ENCODE measurements at places on chromosomes 3 and 15. TPM values are rescaled to one million over a fixed set of nuclear protein-coding genes. Genes with fewer than 3 reads are reported as not detected.

The CCDC32 gene
- total RNA-seq: 13.9 TPM

The ARL8B gene
- 50.1 TPM for total RNA-seq

The C15orf62 gene
- 0.24 TPM for total RNA-seq

- H3K27ac ChIP-seq: no peak overlapping the region
- peak; percentile 34 for DNase-seq
- H3K4me1 ChIP-seq: no peaks in the 10 kb centered on the region
- no peaks in the 10 kb centered on the region for H3K36me3 ChIP-seq
- H3K27me3 ChIP-seq: no peaks in the 10 kb centered on the region
These were observed 48.4 kb upstream of the IP6K2 start for GRCh38 chr3:48765376-48765775.

DNA sequence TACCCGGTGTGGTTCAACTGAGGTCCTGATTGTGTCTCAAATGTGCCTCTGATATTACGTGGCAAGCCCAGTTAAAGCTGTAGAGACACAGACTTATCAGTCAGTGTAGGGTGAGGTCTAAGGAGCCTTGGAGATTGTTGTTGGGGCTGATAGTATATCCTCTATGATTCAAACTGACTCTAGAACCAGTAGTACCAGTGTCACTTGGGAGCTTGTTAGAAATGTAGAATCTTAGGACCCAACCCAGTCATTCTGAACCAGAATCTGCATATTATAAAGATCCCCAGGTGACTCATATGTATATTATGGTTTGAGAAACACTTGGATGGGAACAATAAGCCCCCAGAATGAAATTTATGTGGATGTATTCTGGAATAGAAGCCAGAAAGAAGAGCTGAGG, 83.5 kb downstream of the PIK3R4 start:
- no peak overlapping the region for H3K4me3 ChIP-seq
- H3K36me3 ChIP-seq: no peaks in the 10 kb centered on the region
- no peaks in the 10 kb centered on the region for H3K27me3 ChIP-seq
- no peak for DNase-seq
- no peak overlapping the region for H3K27ac ChIP-seq
- H3K4me1 ChIP-seq: no peaks in the 10 kb centered on the region

DNA sequence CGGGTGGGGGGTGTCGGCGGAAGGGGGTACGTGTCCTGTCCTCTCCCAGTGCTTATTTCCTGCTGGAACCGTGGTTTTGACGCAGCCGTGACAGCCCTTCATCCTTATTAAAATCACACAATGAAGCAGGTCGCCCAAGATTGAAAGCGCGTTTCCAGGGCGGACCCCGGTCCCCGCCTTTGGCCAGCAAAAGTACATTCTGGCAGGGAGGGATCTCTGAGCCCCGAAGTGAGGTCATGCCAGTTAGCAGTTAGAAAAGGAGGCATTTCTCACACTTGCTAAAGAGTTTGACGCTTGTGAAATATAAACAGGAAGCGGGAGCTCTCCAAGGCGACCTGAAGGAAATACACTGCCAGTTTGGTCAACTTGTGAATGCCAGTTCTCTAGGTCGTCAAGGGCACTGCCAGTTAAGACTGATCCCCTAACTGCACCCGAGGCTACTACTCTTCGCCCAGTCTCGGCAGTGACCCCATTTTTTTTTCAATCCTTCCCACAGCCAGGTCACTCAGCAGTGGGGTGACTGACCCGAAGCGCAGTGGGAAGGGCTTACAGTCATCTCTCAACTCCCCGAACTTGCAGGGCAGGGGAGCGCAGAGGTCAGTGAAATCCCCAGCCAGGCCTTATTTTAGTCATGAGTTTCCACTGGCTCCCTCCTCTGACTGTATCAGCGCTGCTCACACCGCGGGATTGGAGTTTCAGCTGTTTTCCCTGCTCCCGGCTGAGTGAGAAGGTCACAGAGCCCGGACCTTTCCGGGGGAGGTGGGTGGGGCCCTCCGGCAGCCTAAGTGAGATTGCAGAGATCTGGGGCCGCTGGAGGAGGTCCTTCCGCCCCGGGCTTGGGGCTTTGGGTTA, 2.0 kb upstream of the BHLHE40 start:
- H3K27me3 ChIP-seq: no peaks in the 10 kb centered on the region
- DNase-seq: peak; percentile 91
- H3K4me1 ChIP-seq: peaks cover 17% of the 10 kb centered on the region
- H3K36me3 ChIP-seq: no peaks in the 10 kb centered on the region
- H3K4me3 ChIP-seq: peak overlapping the region; percentile 77

DNA sequence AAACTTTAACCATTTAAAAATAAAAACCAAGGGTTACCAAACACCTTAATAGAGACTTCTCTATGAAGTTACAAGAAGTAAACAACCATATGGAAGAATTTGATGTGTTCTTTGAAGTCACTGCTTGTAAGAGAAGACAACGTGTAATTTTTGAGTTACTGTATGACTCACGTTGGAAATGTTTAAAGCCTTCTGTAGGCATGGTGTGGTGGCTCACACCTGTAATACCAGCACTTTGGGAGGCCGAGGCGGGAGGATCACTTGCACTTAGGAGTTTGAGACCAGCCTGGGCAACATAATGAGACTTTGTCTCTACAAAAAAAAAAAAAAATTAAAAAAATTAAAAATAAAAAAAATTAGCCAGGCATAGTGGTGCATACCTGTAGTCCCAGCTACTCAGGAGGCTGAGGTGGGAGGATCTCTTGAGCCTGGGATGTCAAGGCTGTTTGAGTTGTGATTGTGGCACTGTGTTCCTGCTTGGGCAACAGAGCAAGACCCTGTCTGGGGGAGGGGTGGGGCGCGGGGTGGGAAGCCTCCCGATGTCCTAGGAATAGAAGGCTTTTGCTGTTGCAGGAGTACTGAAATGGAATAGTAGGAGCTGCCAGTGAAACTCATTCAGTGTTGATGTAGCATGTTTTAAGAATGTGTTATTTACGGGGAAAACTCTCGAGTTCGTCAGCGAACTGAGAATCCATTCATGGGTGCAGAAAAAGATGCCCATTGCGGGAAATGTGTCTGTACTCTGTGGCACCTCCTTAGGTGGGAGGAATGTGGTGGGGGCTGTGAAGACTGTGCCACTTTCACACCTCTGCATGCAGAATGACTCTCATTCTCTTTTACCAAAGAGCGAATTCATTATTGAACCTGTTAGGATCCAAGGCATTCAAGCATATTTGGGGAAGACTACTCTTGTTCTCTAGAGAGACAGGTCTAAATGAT, 134.2 kb downstream of the FNDC3B start:
- peaks cover 16% of the 10 kb centered on the region for H3K4me1 ChIP-seq
- H3K4me3 ChIP-seq: no peak overlapping the region
- no peak overlapping the region for H3K27ac ChIP-seq
- no peaks in the 10 kb centered on the region for H3K27me3 ChIP-seq
- no peak for DNase-seq

DNA sequence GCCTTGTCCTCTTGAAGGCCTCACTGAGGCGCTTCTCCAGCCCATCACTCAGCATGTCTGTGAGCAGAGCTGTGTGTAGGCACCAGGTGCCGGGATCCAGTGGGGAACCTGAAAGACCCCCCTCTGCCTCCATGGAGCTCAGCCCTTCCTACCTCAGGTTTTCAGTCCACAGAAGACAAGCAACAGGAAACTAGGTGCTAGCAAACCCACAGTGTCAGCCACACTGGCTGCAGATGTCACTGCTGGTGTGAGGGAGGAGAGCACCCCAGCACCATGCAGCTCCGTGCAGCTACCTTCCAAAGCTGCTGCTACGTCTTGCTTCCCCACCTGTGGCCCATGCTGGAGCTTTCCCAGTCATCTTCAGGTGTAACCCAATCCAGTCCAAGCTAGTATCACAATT, 17.9 kb downstream of the PSTPIP1 start:
- no peaks in the 10 kb centered on the region for H3K36me3 ChIP-seq
- H3K4me1 ChIP-seq: no peaks in the 10 kb centered on the region
- DNase-seq: no peak
- no peak overlapping the region for H3K27ac ChIP-seq
- no peaks in the 10 kb centered on the region for H3K27me3 ChIP-seq

GRCh38 chr15:71916834-71917233, 106.5 kb downstream of the NR2E3 start:
- H3K4me1 ChIP-seq: no peaks in the 10 kb centered on the region
- no peaks in the 10 kb centered on the region for H3K36me3 ChIP-seq
- no peak overlapping the region for H3K4me3 ChIP-seq

GRCh38 chr15:39213385-39213840, 367.5 kb upstream of the THBS1 start:
- H3K27me3 ChIP-seq: no peaks in the 10 kb centered on the region
- no peaks in the 10 kb centered on the region for H3K4me1 ChIP-seq
- no peaks in the 10 kb centered on the region for H3K36me3 ChIP-seq
- peak; percentile 66 for DNase-seq
- no peak overlapping the region for H3K27ac ChIP-seq

DNA sequence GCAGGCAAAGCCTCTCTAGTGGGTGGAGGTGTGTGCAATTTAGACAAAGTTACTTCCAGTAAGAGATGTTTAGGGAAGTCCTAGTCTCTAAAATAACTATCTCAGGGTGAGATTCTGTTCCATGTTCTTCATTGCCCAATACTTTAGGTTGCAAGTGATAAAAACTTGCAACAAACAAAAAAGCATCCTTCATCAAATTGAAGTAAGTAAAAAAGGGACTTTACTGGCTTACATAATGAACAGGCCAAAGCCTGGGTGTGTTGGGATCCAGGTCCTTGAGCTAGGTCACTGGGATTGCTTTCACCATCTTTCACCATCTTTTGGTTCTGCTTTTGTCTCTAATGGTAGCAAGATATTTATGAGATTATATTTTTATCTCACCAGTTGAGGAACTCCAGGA, 38.3 kb downstream of the CX3CR1 start:
- no peaks in the 10 kb centered on the region for H3K27me3 ChIP-seq
- no peaks in the 10 kb centered on the region for H3K4me1 ChIP-seq
- no peak overlapping the region for H3K4me3 ChIP-seq
- no peak for DNase-seq
- no peak overlapping the region for H3K27ac ChIP-seq

DNA sequence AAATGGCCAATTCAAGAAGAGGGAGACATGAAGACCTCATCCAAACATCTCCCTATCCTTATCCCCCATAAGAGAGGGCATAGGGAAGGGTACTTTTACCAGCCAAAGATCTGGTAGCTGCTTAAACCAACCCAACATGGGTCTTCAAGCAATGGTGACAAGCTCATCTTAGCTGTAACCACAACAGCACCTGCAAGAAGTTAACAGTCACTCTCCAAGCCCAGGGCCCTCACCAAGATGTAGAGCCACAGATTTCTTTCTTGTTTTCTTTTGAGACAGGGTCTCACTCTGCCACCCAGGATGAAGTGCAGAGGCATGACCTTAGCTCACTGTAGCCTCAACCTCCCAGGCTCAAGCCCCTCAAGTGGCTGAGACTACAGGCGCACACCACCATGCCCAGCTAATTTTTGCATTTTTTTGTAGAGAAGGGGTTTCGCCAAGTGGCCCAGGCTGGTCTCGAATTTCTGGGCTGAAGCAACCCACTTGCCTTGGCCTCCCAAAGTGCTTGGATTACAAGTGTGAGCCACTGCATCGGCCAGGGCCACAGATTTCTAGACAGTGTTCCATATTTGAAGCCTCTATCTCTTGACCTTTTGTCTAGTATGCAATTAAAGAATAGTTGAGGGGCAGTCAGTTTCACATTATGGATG, 57.1 kb downstream of the DHX30 start:
- H3K27me3 ChIP-seq: no peaks in the 10 kb centered on the region
- no peak overlapping the region for H3K4me3 ChIP-seq
- no peak overlapping the region for H3K27ac ChIP-seq
- no peak for DNase-seq
- no peaks in the 10 kb centered on the region for H3K4me1 ChIP-seq

GRCh38 chr15:77497110-77497737, 76.5 kb downstream of the HMG20A start:
- H3K27me3 ChIP-seq: no peaks in the 10 kb centered on the region
- DNase-seq: peak; percentile 79
- H3K4me3 ChIP-seq: peak overlapping the region; percentile 11
- peaks cover 46% of the 10 kb centered on the region for H3K4me1 ChIP-seq
- peak overlapping the region; percentile 80 for H3K27ac ChIP-seq
- no peaks in the 10 kb centered on the region for H3K36me3 ChIP-seq

- H3K36me3 ChIP-seq: no peaks in the 10 kb centered on the region
- no peak overlapping the region for H3K4me3 ChIP-seq
- no peaks in the 10 kb centered on the region for H3K27me3 ChIP-seq
- H3K4me1 ChIP-seq: peaks cover 10% of the 10 kb centered on the region
- H3K27ac ChIP-seq: no peak overlapping the region
These were observed 124.4 kb upstream of the PHLDB2 start for GRCh38 chr3:111734652-111735051.

- H3K4me3 ChIP-seq: no peak overlapping the region
- H3K27ac ChIP-seq: no peak overlapping the region
- H3K4me1 ChIP-seq: no peaks in the 10 kb centered on the region
- H3K36me3 ChIP-seq: no peaks in the 10 kb centered on the region
- no peak for DNase-seq
These were observed 10.8 kb downstream of the PLA1A start for GRCh38 chr3:119608405-119609000.

DNA sequence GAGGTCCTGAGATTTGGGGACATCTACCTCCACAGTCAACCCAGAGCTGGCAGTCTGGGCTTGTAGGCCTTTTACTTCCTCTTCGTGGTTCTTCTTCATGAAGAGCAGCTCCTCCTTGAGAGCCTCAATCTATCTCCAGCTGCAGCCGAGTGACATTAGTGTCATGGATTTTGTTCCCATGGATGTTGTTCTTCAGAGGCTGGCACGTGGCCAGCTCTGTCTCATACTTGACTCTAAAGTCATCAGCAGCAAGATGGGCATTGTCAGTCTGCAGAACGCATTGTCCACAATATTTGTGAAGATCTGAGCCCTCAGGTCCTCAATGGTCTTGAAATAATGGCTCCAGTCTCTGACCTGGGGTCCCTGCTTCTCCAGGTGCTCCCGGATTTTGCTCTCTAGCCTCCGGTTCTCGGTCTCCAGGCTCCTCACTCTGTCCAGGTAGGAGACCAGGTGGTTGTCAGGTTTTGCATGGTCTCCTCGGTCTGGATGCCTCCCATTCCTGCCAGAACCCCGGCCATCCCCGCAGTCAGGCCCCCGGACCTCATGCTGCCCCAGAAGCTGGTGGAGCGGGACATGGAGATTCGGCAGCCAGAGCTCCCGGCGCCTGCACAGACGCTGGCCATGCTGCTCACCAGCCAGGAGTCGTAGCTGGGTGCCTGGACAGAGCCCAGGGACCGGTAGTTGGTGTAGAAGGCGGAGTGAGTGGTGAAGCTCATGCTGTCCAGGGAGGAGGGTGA, 3.4 kb upstream of the CCNL1 start:
- no peak overlapping the region for H3K27ac ChIP-seq
- H3K27me3 ChIP-seq: no peaks in the 10 kb centered on the region
- peaks cover 10% of the 10 kb centered on the region for H3K4me1 ChIP-seq
- no peak for DNase-seq
- no peaks in the 10 kb centered on the region for H3K36me3 ChIP-seq

GRCh38 chr3:197750858-197751737, 1.4 kb downstream of the FYTTD1 start:
- no peaks in the 10 kb centered on the region for H3K27me3 ChIP-seq
- peaks cover 14% of the 10 kb centered on the region for H3K4me1 ChIP-seq
- peak overlapping the region; percentile 98 for H3K27ac ChIP-seq
- H3K4me3 ChIP-seq: peak overlapping the region; percentile 95
- no peaks in the 10 kb centered on the region for H3K36me3 ChIP-seq
- DNase-seq: peak; percentile 73

GRCh38 chr3:187290503-187290902, 1.0 kb downstream of the MASP1 start:
- H3K27me3 ChIP-seq: no peaks in the 10 kb centered on the region
- no peak overlapping the region for H3K27ac ChIP-seq
